Activated CD4-positive, alpha-beta T cell treated with anti-CD3 and anti-CD28 coated beads, Interleukin-2, amount 50 U/mL, for 24 hours (primary cell): ENCODE measurements at places on chromosomes 2 and 18.
A peak's percentile ranks its signal among the peaks of the same experiment; 100 is the strongest.

- DNase-seq, result no peak
Observed at GRCh38 chr2:172704072-172704936, 31.3 kb upstream of the RAPGEF4 start.

DNA sequence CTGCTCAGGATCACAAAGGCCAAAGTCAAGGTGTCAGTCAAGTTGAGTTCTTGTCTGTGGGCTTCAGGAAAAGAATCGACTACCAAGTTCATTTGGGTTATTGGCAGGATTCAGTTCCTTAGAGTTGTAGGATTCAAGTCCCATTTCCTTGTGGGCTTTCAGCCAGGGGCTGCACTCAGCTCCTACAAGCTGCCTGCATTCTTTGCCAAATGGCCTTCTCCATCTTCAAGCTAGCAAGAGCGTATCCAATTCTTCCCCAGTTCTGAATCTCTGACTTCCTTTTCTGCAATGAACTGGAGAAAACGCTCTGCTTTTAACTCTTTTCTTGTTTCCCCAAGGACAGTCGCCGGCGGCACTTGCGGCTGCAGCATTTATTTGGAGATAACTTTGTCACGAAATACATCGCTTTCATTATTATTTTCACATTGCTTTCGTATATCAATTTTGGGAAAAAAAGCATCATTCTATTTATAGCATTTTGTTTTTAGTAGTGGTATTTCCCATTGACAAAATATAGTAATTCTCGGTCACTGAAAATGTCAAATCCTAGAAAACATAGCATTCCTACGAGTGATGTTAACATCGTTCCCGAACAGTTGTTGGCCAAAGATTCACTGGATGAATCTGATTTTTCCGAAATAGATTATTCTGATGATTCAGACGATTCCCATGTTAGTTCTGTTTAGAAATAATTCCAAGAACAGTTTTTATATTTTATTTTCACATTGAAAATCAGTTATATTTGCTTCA, 59.6 kb upstream of the SERPINE2 start:
- no peak for DNase-seq

DNA sequence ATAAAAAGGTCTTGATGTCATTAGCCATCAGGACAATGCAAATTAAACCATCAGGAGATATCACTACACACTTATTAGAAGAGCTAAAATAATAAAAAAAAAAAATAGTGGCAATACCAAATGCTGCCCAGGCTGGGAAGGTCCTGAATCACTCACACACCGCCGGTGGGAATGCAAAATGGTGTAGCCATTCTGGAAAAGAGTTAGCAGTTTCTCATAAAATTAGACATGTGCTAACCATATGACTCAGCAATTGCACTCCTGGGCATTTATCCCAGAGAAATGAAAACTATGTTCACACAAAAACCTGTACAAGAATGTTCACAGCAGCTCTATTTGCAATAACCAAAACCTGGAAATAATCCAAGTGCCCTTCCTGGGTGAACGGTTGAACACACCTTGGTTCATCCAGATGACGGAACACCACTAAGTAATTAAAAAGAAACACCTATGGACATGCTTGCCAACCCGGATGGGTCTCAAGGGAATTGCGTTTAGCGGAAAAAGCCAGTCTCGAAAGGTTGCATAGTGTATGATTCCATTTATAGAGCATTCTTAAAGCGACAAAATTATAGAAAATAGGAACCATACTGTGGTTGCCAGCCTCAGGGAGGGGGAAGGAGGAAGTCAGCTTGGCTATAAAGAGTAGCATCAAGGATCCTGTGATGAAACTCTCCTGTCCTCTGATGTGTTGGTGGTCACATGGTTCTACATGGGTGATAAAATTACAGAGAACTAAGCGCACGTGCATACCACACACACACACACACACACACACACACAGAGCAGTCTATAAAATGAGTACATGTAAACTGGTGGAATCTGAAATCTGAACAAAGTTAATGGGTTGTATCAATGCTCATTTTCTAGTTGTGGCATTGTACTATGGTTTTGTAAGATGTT, 4.6 kb downstream of the MBP start:
- DNase-seq, result no peak

DNA sequence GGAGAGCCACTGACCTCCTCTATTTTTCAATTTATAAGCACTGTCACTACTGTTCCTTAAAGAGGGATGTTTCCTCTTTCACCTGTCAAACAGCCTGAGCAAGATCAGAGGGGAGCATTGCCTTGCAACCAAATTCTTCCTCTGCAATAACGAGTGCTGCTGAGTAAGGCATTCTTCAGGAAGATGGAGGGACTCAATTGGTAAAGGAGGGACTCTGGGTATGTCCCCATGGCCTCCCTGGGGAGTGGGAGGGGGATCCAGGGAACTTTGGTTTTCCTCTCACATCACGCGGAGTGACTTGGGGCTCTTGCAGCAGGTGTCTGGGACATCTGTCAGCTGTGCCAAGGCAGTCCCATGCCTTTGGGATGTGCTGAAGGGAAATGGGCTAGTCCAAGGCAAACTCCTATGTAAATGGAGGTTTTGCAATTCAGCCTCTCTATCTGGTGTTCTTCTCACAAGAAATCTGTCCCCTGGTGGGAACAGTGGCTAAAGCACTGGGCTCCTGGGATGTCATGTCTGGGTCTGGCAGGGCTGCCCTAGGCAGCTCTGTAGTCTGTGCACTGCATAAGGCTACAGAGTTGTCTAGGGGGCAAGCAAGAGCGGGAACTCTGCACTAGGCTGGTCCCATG, 14.4 kb upstream of the HES6 start:
- DNase-seq, result no peak

GRCh38 chr2:239928391-239929350, 96.5 kb downstream of the NDUFA10 start:
- DNase-seq, result no peak

- DNase-seq, result no peak
Observed at GRCh38 chr2:233705911-233706506, 6.7 kb upstream of the UGT1A5 start.

GRCh38 chr2:8202132-8202531, 479.7 kb upstream of the ID2 start:
- peak; percentile 8 for DNase-seq

GRCh38 chr2:32242331-32242730, 22.4 kb downstream of the NLRC4 start:
- no peak for DNase-seq

DNA sequence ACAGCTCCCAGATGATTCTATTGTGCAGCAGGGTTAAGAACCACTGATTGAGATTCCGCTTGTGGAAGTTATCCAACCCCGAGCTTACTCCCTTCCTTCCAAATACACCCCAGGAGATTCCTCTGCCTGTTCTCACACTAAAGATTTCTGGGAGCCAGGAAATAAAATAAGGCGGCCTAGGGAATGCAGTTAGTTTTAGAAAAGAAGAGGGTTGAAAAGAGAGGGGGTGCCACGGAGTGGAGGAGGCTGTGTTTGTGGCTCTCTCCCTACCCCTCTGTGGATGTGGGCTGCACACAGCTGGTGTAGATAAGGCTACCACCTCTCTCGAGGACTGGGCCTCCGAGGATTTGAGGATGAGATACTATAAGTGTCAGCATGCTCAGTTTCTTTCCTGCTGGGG, 25.1 kb upstream of the SP3 start:
- no peak for DNase-seq

- no peak for DNase-seq
Observed at GRCh38 chr2:10160203-10160955, 37.8 kb downstream of the RRM2 start.

GRCh38 chr2:106272216-106272807, 78.2 kb upstream of the UXS1 start:
- DNase-seq, result no peak

- no peak for DNase-seq
Observed at GRCh38 chr18:6755107-6755506, 25.6 kb downstream of the ARHGAP28 start.

DNA sequence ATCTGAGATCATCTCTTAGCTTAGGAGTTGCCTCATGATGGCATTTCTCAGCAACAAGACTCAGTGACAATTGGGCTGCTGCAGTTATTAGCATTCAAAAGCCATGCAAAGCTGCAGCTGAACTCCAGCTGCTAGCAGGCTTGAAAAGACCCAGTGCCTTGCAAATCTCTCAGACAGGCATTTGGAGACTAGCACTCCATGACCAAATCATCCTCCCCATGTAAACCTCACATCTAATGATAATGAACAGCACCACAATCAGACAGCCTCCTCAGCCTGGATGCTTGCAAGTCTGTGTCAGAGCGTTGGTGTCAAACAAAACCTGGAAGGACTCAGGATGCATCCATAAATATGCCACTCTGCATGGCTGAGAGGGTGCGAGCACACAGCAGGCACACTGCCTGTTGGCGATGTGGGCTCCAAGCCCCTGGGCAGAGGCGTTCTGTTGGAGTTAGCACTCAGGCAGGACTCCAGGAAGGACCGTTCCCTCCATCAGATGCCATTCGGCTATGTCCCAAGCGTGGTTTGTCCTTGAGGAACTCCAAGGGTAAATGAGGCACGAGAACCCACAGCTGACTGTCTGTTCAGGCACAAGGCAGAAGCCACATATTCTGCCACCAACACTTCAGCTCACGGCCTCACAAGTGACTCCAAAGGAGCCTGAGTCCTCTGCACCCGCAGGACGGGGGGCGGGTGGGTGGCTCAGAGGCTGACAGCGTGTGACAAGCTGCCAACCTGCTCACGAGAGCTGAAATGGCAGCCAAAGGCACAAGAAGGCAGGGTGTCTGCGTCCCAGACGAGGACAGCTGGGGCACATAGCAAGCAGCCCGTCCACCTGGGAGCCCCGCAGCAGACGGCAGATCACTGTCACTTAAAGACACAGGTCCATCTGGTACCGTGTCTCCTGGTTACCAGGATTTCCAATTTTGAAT, 183.8 kb downstream of the MYT1L start:
- DNase-seq, result no peak

DNA sequence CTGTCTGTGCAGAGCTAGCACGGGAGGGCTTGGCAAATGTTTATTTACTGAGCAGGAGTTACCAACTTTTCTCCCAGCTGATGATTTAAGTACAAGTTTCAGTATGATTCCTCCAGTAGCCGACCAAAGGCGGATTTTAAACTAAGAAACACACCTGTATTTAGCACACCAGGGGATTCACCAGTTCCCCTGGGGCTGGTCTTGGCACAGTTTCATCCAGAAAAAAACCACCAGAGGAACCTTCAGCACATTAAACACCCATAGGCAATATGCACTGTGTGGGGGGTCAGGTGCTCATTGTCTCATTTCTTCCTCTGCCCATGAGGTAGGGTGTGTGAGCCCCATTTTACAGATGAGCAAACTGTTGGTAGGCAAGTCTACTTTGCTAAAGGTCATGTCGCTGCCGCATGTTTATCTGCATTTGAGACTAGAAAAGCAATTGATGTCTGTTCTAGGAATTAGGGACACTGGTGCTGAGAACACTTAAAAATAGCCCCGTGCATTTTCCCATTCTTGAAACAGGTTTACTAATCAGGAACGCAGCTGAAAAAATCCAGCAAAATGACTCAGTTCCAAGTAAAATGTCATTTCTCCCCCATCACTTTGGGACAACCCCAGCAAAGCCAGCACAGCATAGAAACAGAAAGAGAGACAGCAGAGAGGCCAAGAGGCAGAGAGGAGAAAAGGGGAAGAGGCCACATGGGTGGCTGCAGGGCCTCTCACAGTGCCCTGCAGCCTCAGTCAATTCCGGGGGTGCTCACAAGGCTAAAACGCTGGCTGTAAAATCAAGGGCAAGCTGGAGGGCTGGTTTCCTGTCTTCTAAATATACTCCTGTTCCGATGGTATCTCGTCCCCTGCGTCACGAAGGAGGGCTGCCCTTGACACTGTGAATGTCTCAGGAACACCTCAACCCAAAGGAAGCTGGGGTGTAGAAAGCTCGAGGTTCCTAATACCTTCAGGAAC, 166.8 kb upstream of the ID2 start:
- peak; percentile 61 for DNase-seq

DNA sequence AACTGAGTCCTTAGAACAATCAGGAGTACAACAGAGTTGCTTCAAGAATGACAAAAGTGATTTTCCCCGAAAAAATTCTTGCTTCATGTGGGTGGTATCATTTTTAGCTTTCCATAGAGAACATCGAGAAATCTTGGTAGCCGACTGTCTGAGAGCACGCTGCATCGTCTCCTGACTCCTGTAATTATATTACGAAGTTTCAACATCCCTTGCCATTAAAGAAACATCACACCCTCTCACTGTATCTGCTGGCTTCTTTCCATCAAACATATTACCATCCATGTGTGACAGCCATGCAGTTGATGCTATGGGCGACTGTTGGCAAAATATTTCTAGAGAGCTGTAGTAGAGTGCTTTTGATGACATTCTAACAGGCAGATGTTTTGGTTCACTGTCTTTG, 311.2 kb downstream of the CMPK2 start:
- no peak for DNase-seq

DNA sequence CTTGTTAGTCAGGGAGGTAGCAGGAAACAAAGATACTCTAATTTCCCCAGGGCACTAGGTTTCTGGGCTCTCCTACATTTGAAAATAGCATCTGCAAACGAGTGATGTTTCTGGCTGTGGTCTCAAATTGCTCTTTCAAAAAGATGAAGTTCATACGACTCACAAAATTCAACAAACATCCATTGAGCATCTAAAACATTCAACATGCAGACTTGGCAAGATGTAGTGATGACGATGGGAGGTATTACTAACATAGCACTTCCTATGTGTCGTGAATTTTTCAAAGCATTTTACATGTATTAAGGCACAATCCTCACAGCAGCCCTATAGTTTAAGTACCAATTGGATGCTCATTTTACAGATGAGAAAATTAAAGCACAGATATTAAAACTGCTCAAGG, 5.2 kb downstream of the CCBE1 start:
- no peak for DNase-seq

DNA sequence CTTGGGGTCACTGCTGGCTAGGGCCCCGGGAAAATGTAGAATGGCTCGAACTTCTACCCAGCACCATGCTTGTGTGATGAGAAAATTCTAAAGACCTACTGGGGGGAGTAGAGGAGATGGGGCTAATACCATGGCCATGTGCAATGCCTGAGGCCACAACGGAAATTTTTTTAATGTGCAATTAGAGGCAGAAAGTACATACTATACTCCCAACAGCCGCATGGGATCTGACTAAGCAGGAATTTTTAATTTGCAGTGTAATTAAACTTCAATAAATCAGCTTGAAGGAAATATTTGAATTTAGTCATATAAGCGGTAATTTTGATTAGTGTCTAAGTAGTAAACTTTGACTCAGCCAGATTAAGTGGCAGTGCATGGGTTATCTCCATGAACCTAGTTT, 53.2 kb upstream of the CNGA3 start:
- no peak for DNase-seq

GRCh38 chr18:23306822-23307221, 146.3 kb upstream of the RIOK3 start:
- no peak for DNase-seq

- no peak for DNase-seq
Observed at GRCh38 chr2:137838255-137839092, 125.8 kb upstream of the HNMT start.

- DNase-seq, result no peak
Observed at GRCh38 chr18:68960355-68960754, 162.5 kb downstream of the CCDC102B start.

- no peak for DNase-seq
Observed at GRCh38 chr2:65514555-65515195, 82.3 kb upstream of the SPRED2 start.

GRCh38 chr2:175626796-175627195, 375.3 kb downstream of the LNPK start:
- DNase-seq, result no peak

GRCh38 chr2:197356136-197356535, 45.6 kb upstream of the ANKRD44 start:
- no peak for DNase-seq
